D721Med (cell line): ENCODE measurements at places on chromosomes 7 and 10.

DNA sequence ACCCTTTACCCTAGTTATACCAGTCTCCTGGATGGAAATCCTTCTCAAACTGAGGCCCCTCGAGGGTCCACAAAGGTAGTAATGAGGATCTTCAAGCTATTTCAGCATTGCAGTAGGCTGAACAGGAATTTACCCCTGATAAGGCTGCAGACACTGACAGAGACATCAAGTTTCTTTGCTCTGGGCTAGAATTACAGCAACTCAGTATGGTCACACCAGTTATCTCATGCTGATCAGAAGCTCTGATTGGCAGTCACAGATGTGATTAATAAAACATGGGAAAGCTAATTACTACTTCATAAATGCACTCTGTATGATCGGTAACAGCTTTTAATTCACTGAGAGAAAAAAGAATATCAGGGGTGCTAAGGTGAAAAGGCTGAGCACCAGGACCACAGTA lies 30.6 kb downstream of the FAM204A start:
- DNase-seq, result no peak

DNA sequence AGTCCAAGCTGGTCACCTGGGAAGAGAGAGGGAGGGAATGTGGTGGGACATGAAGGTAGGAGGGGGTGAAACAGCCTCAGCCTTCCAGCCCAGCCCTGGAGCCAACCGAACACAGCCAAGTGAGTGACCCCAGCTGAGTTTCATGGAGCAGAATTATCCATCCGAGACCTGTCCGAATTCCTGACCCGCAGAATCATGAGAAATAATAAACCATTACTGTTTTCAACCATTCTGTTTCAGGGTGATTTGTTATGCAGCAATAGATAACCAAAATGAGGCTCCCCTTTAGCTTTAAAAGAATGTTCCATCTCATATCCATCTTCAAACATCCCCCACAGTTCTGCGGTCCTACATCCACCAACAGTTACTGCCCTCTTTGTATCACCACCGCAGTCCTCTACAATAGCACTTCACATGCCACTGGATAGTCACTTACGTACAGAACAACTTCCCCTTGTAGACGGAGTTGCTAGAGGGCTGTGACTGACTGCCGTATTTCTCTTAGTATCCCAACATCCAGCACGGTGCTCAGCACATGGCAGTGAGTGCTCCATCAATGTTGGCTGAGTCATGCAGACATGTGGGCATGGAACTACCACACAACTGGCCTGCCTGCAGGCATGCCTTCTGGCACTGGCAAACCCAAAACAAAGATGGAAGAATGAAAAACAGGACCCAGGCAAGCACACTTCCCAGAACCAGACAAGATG lies 18.5 kb downstream of the KIAA1549 start:
- DNase-seq, result no peak

- no peak for DNase-seq
Observed at GRCh38 chr7:19692111-19692828, 16.6 kb downstream of the POLR1F start.

DNA sequence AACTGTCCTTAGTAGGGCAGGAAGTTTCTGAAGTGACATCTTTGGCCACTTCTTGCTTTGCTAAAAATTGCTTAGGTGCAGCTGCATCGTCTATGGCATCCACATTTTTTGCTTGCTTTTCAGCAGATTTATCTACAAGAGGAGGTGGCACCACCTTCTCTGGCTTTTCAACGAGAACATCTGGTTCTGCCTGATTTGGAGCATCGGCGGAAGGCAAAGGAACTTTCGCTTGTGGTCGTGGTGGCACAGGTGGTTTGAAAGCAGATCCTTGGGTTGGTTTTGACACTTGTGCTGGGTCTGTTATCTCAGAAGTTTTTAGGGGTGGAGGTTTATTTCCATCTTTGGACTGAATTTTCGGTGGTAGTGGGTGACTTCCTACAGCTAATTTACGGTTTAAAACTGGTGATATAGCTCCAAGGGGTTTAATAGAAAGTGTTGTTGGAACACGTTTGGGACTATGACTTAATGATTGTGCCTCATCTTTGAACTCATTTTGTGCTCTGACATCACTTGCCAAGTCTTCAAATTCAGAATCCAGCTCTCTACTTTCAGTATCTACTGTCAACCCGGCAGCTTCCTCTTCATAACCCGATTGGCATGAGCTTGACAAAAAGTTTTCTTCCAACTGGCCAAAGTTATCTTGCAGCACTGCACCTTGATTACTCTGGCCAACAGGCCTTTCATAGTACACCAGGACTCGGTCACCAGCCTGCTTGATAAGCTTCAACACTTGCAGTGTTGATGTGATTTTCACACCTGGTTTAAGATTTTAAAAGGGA lies 44.0 kb downstream of the SLC18A2 start:
- no peak for DNase-seq
